ENCODE measurements at places on chromosomes 1 and 21. TPM values are rescaled to one million over a fixed set of nuclear protein-coding genes. Genes with fewer than 3 reads are reported as not detected.
A peak's percentile ranks its signal among the peaks of the same experiment; 100 is the strongest.

DNA sequence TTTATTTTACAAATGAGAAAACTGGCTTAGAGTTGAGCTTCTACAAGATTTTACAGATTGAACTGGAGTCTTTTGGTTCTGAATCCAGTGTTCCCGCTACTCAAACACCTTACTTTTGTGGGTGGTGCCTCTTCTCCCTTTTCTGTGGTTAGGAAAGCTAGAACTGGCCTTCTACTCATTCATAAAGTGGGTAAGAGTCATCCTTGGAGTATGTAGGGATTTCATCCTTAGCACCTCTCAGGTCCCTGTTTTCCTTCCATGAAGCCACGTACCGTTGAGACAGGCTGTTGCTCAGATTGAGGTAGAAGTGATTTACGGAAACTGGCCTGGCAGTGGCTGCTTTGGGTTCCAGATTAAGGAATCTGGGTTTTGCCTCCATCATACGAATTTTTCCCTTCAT, 35.8 kb downstream of the WNT4 start:
- H3K4me3 ChIP-seq: no peak overlapping the region
- peaks cover 17% of the 10 kb centered on the region for H3K4me1 ChIP-seq

- H3K27ac ChIP-seq: peak overlapping the region; percentile 96
- peak; percentile 45 for DNase-seq
- peaks cover 32% of the 10 kb centered on the region for H3K36me3 ChIP-seq
Observed at GRCh38 chr1:37478890-37479254, 4.5 kb downstream of the ZC3H12A start.

- H3K4me3 ChIP-seq: no peak overlapping the region
- no peaks in the 10 kb centered on the region for H3K4me1 ChIP-seq
- no peak overlapping the region for H3K27ac ChIP-seq
- H3K36me3 ChIP-seq: no peaks in the 10 kb centered on the region
- H3K27me3 ChIP-seq: no peaks in the 10 kb centered on the region
Observed at GRCh38 chr1:205236526-205236925, 8.8 kb downstream of the TMCC2 start.

DNA sequence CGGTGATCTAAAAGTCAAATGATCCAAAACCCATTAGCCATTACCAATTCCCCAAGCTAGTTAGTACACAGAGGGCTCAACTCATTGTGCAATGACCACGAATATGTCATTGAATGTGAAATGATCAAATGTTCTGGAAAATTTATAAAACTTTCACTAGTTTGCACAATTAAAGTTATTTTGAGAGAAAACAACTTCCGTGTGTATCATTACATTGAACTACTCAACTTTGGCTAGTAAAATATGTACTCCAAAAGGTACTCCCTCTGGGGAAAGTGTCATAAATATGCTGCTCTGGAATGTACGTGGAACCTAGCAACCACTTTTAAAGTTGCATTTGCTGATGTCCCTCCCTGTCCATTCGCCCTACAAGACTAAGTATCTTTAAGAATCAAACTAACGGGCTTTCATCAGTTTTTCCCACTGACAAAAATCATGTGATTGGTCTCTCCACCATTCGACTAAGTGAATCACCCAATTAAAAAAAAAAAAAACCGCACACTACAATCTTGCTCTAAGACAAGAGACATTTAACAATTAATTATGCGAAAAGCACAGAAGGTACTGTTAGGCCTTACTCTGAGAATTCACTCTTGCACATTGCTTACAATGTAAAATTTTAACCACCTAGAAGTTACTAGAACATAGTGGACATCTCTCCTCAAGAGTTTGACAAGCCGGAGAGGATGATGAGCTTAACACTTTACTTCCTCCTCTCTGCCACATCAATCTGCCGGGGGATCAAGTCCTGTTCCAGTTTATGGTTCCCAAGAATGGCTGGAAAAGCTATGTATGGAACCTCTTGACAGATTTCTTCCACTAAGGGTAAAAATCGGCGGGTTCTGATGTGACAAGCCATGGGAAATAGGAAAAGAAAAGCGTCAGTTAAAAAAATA, 1.2 kb downstream of the ACBD3 start:
- no peaks in the 10 kb centered on the region for H3K27me3 ChIP-seq
- peak overlapping the region; percentile 85 for H3K27ac ChIP-seq
- peak overlapping the region; percentile 92 for H3K4me3 ChIP-seq
- H3K36me3 ChIP-seq: peaks cover 2% of the 10 kb centered on the region

- H3K4me3 ChIP-seq: no peak overlapping the region
- no peak for DNase-seq
- H3K4me1 ChIP-seq: no peaks in the 10 kb centered on the region
- peaks cover 15% of the 10 kb centered on the region for H3K36me3 ChIP-seq
- H3K27me3 ChIP-seq: no peaks in the 10 kb centered on the region
Observed at GRCh38 chr1:27333717-27334279, 8.0 kb upstream of the SYTL1 start.

DNA sequence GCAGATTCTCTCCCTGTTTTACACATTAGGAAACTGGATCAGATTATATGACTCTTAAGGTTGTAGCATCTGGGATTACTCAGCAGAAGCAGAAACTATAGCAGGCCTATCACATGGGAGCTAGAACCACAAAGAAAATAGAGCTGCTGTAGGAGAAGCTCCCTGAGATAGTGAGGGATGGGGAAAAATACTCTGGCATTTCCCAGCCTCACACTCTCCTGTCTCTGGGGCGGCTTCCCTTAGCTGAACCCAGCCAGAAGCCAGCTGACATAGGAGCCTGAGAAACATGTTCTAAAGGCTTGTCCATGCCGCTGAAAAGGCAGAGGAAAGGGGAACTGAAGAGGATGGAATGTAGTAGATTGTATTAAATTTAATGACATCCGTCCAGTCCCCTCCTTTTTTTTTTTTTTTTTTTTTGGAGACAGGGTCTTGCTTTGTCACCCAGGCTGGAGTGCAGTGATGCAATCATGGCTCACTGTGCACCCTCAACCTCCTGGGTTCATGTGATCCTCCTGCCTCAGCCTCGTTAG, 76.8 kb upstream of the DNAJC6 start:
- H3K27ac ChIP-seq: no peak overlapping the region
- no peak overlapping the region for H3K4me3 ChIP-seq
- DNase-seq: no peak
- H3K4me1 ChIP-seq: no peaks in the 10 kb centered on the region
- H3K27me3 ChIP-seq: peaks cover 2% of the 10 kb centered on the region

GRCh38 chr1:8020032-8020431, 6.1 kb downstream of the ERRFI1 start:
- DNase-seq: peak; percentile 77
- no peaks in the 10 kb centered on the region for H3K36me3 ChIP-seq
- H3K4me1 ChIP-seq: peaks cover 82% of the 10 kb centered on the region
- no peaks in the 10 kb centered on the region for H3K27me3 ChIP-seq
- H3K27ac ChIP-seq: peak overlapping the region; percentile 45
- peak overlapping the region; percentile 8 for H3K4me3 ChIP-seq

- peaks cover 13% of the 10 kb centered on the region for H3K4me1 ChIP-seq
- H3K27me3 ChIP-seq: no peaks in the 10 kb centered on the region
- H3K4me3 ChIP-seq: no peak overlapping the region
- H3K36me3 ChIP-seq: no peaks in the 10 kb centered on the region
Observed at GRCh38 chr1:67898033-67898726, 64.9 kb upstream of the GNG12 start.

DNA sequence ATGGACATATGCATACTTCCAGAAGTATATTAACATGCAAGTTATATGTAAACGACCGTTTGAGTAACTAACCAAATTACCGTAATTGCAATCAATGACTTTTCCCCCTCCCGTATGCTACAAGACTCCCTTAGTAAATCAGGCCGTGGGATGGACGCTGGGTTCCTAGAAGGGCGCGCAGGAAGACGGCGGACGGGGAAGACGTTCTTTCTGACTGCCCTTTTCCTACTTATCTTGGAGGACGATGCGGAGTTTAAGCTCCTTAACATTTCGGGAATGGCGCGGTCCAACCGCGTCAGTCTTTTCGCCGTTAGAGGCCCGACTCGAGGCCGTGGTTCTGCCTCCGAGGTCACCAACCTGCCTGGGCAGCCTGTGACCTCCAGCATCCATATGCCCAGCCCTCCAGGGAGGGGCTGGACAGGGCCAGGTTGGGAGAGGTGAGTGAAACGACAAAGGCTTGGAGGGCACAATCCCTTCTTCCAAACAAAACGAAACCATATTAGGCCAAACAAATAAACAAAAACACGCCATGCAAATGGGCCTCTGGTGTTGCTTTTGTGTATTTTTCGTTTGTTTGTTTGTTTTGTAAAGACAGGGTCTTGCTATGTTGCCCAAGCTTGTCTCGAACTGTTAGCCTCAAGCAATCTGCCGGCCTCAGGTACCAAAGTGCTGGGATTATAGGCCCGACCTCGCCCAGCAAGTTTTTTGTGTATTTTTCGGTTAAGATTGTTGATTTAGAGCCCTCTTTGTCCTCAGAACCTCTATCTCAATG, 873 bp upstream of the PI4KB start:
- no peaks in the 10 kb centered on the region for H3K27me3 ChIP-seq
- DNase-seq: no peak
- H3K4me1 ChIP-seq: peaks cover 29% of the 10 kb centered on the region
- H3K4me3 ChIP-seq: peak overlapping the region; percentile 92
- H3K27ac ChIP-seq: peak overlapping the region; percentile 70

DNA sequence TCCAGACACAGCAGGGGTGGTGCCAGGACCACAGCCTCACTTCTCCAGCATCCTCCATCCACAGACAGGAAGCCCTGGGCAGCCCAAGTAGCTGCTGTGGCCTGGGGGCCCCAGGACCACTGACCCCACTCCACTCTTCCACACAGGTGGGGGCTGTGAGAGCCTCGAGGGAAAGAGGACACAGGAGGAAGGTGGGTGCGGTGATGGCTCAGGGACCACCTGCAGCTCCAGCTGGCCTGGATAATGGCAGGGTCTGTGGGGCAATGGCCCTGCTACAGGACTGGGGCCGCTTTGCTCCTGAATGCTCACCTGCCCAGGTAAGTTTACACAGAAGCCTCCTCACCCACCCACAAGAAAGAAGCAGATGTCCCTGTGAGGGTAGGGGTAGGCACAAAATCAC, 18.3 kb upstream of the PRSS38 start:
- DNase-seq: no peak
- H3K27ac ChIP-seq: no peak overlapping the region
- peaks cover 20% of the 10 kb centered on the region for H3K4me1 ChIP-seq

DNA sequence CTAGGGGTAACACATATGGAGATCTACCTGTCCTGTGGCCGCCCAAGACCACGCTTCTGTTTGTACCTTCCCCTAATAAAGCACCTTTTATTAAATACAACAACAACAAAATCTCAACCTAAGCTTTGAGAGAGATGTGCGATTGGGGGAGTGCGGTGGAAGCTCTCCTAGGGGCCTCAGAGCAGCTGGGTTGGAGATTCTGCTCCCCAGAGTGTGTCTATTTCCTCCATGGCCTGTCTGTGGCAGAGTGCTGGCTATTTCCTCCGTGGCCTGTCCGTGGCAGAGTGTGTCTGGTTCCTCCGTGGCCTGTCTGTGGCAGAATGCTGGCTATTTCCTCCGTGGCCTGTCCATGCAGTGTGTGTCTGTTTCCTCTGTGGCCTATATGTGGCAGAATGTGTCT, 139.3 kb upstream of the IPO9 start:
- peaks cover 23% of the 10 kb centered on the region for H3K4me1 ChIP-seq
- H3K27me3 ChIP-seq: no peaks in the 10 kb centered on the region
- no peaks in the 10 kb centered on the region for H3K36me3 ChIP-seq
- no peak for DNase-seq

DNA sequence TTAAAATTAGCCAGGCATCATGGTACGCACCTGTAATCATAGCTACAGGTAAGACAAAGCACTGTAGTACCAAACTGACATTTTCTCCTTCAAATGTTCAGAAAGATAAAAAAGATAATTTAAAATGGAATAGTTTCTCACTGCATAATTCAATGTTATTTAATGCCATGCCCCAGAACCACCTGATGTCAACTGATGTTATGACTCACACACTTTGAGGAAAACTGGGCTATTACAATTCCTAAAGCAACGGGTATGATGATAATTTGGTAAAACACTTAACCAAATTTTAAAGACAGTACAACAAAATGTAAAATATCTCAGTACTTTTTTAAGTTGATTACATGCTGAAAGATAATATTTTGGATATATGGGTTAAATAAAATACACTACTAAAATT, 22.9 kb upstream of the PLEKHO1 start:
- DNase-seq: no peak
- H3K27ac ChIP-seq: no peak overlapping the region
- H3K27me3 ChIP-seq: no peaks in the 10 kb centered on the region
- no peak overlapping the region for H3K4me3 ChIP-seq
- no peaks in the 10 kb centered on the region for H3K36me3 ChIP-seq

GRCh38 chr1:147630447-147630846, 39.9 kb downstream of the ACP6 start:
- H3K27ac ChIP-seq: no peak overlapping the region
- DNase-seq: no peak
- H3K27me3 ChIP-seq: no peaks in the 10 kb centered on the region
- no peaks in the 10 kb centered on the region for H3K4me1 ChIP-seq

DNA sequence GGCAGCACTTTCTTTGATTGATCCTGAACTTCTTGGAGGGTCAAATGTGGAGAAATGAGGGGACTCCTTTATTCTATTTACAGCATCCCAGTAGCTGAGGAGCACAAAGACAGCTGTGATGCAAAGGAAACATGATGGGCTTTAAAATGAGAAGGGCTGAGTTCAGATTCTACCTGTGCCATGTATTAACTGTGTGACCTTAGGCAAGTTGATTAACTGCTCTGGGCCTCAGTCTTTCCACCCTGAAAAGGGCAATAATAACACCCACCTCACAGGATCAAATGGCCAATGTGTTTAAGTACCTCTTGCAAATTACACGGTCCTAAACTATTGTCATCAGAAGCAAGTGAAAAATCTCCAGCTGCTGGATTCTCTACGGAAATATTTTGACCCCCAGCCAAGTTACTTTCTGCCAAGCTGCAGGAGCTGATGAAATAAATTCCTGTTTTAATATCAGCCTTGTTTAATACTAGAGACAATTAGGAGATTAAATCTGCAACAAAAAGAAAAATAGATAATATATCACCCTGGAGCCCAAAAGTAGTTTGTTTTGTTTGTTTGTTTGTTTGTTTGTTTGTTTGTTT, 15.7 kb downstream of the TMEM81 start:
- H3K36me3 ChIP-seq: no peaks in the 10 kb centered on the region
- no peak overlapping the region for H3K4me3 ChIP-seq
- no peaks in the 10 kb centered on the region for H3K27me3 ChIP-seq
- H3K4me1 ChIP-seq: no peaks in the 10 kb centered on the region
- no peak overlapping the region for H3K27ac ChIP-seq

- no peak overlapping the region for H3K4me3 ChIP-seq
- H3K27me3 ChIP-seq: no peaks in the 10 kb centered on the region
- no peaks in the 10 kb centered on the region for H3K36me3 ChIP-seq
- peaks cover 27% of the 10 kb centered on the region for H3K4me1 ChIP-seq
- DNase-seq: peak; percentile 76
- peak overlapping the region; percentile 68 for H3K27ac ChIP-seq
Observed at GRCh38 chr1:202105571-202106339, 17.0 kb upstream of the GPR37L1 start.

GRCh38 chr1:174068000-174068399, 45.8 kb upstream of the RC3H1 start:
- H3K4me3 ChIP-seq: no peak overlapping the region
- H3K27ac ChIP-seq: no peak overlapping the region
- H3K36me3 ChIP-seq: no peaks in the 10 kb centered on the region

The PTTG1IP gene
- total RNA-seq: 240 TPM

The KCND3 gene
- total RNA-seq: 0.43 TPM

The ACKR1 gene
- 1.00 TPM for total RNA-seq

The C1orf210 gene
- 0.84 TPM for total RNA-seq

The GUCA2B gene
- total RNA-seq: not detected

The OR2L3 gene
- not detected for total RNA-seq

The SPRR4 gene
- not detected for total RNA-seq

The KCNK2 gene
- total RNA-seq: 0.16 TPM

The LCE1F gene
- not detected for total RNA-seq

Measured in astrocyte (in vitro differentiated cells and primary cell).